ENCODE measurements at places on chromosomes 2 and 18.

DNA sequence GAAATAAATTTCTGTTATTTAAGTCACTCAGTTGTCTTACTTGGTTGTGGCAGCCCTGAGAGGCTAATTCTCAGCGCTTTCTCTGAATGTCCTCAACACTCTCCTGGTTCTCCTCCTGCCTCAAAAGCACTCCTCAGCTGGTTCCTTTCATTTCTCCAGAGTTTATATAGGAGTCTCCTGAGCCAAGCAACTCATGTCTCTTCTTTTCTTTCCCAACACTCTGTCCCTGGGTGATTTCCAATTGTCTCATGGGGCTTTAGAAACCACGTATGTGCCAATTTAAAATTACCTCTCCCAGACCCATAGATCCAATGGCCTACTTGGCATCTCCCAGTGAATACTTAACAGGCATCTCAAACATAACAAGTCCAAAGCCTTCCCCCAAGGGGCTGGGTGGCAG, 184.3 kb downstream of the TTC32 start:
- no peak overlapping the region for H3K4me3 ChIP-seq
- no peaks in the 10 kb centered on the region for H3K27me3 ChIP-seq
- H3K36me3 ChIP-seq = no peaks in the 10 kb centered on the region
- no peak overlapping the region for H3K27ac ChIP-seq

GRCh38 chr2:26463244-26464192, 14.4 kb downstream of the OTOF start:
- H3K36me3 ChIP-seq = no peaks in the 10 kb centered on the region
- DNase-seq = peak; percentile 43
- H3K27me3 ChIP-seq = no peaks in the 10 kb centered on the region
- H3K4me3 ChIP-seq = no peak overlapping the region
- no peaks in the 10 kb centered on the region for H3K4me1 ChIP-seq

GRCh38 chr2:196066291-196067087, 2.1 kb downstream of the DNAH7 start:
- DNase-seq = no peak
- no peak overlapping the region for H3K27ac ChIP-seq
- no peaks in the 10 kb centered on the region for H3K36me3 ChIP-seq
- H3K4me1 ChIP-seq = peaks cover 3% of the 10 kb centered on the region
- no peaks in the 10 kb centered on the region for H3K27me3 ChIP-seq

GRCh38 chr18:63451799-63452660, 24.7 kb upstream of the SERPINB5 start:
- H3K4me1 ChIP-seq = peaks cover 5% of the 10 kb centered on the region
